ENCODE measurements at places on chromosomes 13 and 19.

- no peak for DNase-seq
These were observed 21.7 kb downstream of the NALCN start for GRCh38 chr13:101394605-101395004.

DNA sequence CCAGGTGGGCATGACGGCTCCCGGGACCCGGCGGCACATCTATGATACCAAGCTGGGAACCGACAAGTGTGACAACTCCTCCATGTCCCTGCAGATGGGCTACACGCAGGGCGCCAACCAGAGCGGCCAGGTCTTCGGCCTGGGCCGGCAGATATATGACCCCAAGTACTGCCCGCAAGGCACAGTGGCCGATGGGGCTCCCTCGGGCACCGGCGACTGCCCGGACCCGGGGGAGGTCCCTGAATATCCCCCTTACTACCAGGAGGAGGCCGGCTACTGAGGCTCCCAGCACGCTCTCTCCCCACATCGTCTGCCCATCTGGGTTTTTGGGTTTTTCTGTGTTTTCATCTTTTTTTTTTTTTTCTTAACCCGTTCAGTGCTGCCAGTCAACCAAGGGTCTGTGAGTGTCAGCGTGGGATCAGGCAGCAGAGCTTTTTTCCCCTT, 2.3 kb upstream of the ABCA7 start:
- DNase-seq: no peak

GRCh38 chr13:46953941-46954340, 57.1 kb upstream of the HTR2A start:
- DNase-seq: no peak

GRCh38 chr19:31937983-31938382, 407.4 kb upstream of the ZNF507 start:
- no peak for DNase-seq

- DNase-seq: no peak
These were observed 12.2 kb downstream of the TMEM160 start for GRCh38 chr19:47036097-47036651.

DNA sequence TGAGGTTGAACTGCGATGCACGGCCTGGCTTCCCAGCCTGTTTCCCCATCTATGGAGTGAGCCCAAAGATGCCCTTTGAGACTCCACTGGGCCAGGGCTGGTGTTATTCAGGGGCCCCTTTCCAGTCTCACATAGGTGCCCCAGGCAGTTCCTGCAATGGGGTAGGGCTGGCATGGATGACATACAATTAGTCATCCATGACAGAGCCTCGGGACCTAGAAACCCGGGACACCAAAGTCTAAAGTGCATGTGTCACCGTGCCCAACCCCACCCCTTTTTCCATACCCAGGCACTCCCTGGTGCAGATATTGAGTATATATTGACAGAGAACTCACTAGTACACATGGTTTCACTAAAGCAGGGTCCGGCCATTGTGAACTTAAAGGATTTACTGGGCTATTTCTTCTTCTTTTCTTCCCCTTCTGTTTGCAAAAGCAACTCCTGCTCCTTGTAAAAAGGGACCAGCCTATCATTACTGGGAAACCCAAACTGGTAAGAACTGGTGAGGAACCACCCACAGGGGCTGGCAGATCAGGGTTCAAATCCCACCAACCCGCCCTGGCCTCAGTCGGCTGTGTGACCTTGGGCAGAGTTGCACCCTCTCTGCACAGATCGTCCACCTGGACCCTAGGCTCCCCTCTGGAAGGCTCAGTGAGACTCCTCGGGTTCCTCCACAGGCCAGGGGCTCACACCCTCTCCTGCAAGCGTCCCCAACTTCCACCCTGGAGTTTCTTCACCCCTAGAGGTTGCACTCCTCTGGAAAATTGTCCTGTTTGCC, 2.7 kb downstream of the B3GNT3 start:
- no peak for DNase-seq

DNA sequence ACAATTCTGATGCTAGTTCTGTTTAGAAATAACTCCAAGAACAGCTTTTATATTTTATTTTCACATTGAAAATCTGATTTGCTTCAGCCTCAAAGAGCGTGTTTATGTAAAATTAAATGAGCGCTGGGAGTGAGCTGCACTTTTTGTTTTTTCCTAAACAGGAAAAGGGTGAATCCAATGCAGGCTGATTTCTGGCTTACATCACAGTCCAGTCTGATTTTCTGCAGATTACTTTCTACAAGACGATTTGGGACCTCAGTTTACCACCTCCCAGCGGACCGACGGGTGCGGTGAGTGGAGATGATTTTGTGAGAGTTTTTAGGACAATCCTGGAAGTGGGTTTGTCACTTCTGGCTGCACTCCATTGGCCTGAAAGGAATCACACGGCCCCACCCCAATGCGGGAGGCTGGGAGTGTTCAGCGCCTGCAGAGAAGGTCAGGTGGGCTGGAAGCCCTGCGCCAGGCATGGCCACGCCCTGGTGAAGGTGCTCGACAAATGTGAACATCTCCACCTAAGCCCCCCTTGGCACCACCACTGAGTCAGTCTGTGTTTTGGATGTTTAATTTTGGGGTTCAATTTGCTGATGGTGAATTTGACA, 90.1 kb downstream of the ANKRD10 start:
- DNase-seq: no peak

DNA sequence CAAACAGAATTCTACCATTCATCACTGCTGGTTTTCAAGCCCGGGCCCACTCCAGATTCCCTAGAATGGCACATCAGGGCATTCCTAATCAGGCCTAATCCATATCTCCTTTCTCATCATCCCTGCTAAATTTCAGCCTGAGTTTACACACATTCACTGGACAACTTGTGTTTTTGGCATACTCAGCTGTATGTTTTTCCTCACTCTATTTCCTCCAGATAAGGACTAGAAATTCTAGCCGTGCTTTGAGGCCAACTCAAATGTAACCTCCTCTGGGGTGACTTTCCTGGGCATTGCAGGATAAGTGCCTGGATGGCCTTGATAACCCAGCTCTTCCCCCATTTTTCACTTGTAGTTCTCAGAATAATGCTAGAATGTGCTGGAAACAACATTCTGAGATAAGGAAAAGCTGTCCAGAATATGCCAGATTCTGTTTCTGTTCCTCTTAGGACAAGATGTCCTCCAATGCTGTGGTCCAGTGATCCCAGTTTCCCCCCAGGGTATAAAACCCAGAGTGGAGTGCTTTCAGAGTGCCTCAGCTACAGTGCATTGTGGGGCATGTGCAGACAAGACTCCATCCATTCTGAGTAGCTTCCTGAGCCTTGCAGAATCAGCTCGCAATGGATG, 66.9 kb upstream of the CLDN10 start:
- DNase-seq: no peak

GRCh38 chr19:10874024-10874423, 2.7 kb downstream of the CARM1 start:
- DNase-seq: no peak
